CD4-positive, CD25-positive, alpha-beta regulatory T cell (primary cell): ENCODE measurements at places on chromosomes 1 and 21.

GRCh38 chr21:35298757-35299156 lies 249.7 kb upstream of the RUNX1 start:
- no peaks in the 10 kb centered on the region for H3K4me1 ChIP-seq
- no peak overlapping the region for H3K4me3 ChIP-seq
- no peaks in the 10 kb centered on the region for H3K27me3 ChIP-seq

- H3K27ac ChIP-seq = no peak overlapping the region
- DNase-seq = no peak
- no peak overlapping the region for H3K4me3 ChIP-seq
- no peaks in the 10 kb centered on the region for H3K36me3 ChIP-seq
- no peaks in the 10 kb centered on the region for H3K4me1 ChIP-seq
These were observed 160.0 kb downstream of the NEGR1 start for GRCh38 chr1:72122099-72122880.

DNA sequence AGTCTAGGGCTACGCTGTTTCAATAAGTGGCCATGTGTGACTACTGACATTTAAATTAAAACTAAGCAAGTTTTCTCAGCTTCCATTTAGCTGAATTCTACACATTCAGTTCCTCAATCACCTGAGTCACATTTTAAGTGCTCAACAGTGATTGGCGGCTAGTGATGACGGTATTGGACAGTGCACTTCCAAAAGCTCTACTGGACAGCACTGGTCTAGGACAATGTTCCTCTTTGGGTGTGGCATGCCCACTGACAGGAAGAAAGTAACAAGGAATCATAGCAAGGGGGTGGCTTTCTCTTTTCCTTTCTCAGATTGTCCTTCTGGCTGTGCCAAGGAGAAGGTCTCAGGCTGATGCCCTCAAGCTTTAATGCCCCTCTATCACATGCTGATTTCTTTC lies 11.7 kb downstream of the IGSF21 start:
- H3K4me1 ChIP-seq = no peaks in the 10 kb centered on the region
- H3K36me3 ChIP-seq = no peaks in the 10 kb centered on the region
- no peak overlapping the region for H3K4me3 ChIP-seq
- H3K27ac ChIP-seq = no peak overlapping the region
- DNase-seq = no peak
- peaks cover 2% of the 10 kb centered on the region for H3K27me3 ChIP-seq

- peak; percentile 69 for DNase-seq
- H3K4me1 ChIP-seq = no peaks in the 10 kb centered on the region
- no peak overlapping the region for H3K27ac ChIP-seq
- peaks cover 63% of the 10 kb centered on the region for H3K36me3 ChIP-seq
These were observed 14.9 kb upstream of the CENPS start for GRCh38 chr1:10415211-10415930.

DNA sequence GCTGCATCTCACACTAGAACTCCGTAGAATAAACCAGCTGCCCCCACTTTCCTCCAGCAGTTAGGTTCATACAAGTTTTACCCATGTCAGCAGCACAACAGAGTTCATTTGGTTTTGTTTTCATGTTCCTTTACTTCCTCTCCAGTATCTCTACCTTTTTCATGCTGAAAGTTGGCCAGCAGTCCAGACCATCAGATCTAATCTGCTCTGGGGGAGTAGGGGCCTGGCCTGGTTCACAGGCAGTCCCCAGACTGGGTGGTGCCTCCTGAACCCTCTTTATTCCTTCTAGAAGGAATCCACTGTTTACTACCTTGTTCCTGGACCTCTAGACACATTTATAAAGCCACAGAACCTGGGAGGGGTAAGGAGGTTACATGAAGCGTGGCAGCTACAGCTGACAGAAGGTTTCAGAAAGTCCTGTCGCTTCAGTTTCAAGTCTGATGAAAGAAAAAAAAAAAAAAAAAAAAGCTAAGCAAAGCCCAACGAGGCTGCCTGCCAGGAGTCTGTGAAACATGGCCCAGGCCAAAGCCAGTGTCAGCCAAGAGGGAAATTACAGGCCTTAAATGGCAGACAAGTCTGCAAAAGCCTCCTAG lies 184.6 kb upstream of the JUN start:
- H3K4me1 ChIP-seq = peaks cover 24% of the 10 kb centered on the region
- H3K27me3 ChIP-seq = no peaks in the 10 kb centered on the region
- H3K4me3 ChIP-seq = peak overlapping the region; percentile 47
- H3K27ac ChIP-seq = peak overlapping the region; percentile 72
- peak; percentile 89 for DNase-seq

GRCh38 chr1:209720326-209720725 lies 15.7 kb downstream of the HSD11B1 start:
- H3K36me3 ChIP-seq = no peaks in the 10 kb centered on the region
- no peak overlapping the region for H3K4me3 ChIP-seq
- H3K4me1 ChIP-seq = no peaks in the 10 kb centered on the region
- no peak for DNase-seq

DNA sequence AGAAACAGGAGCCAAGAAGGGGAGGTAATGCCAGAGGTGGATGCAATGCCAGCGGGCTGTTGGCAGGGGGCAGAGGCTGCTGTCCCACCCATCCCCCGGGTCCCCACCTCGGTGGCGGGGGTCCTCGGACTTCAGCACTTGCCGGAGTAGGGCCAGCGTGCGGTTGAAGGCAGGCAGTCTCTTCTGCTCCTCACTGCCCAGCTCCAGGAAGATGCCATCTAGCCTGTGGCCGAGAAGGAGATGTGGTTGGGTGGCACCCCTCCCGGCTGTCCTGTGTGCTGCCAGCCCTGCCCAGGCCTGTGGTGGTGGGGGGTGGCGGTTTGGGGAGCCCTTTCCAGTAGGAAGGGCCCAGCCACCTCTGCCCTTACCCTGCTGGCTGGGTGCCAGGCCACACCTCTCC lies 13.5 kb downstream of the TTC22 start:
- no peak for DNase-seq
- no peaks in the 10 kb centered on the region for H3K27me3 ChIP-seq
- no peaks in the 10 kb centered on the region for H3K4me1 ChIP-seq
- H3K36me3 ChIP-seq = peaks cover 63% of the 10 kb centered on the region

- no peak overlapping the region for H3K27ac ChIP-seq
- H3K4me1 ChIP-seq = no peaks in the 10 kb centered on the region
- DNase-seq = no peak
- no peaks in the 10 kb centered on the region for H3K27me3 ChIP-seq
- H3K36me3 ChIP-seq = no peaks in the 10 kb centered on the region
These were observed 188.3 kb upstream of the MAP1LC3C start for GRCh38 chr1:242187171-242187570.
